SJCRH30 (cell line): ENCODE measurements at places on chromosomes 3 and 15. TPM values are rescaled to one million over a fixed set of nuclear protein-coding genes. Genes with fewer than 3 reads are reported as not detected.

The LIPC gene
- 0.35 and 1.2 TPM in 2 replicates for total RNA-seq

DNA sequence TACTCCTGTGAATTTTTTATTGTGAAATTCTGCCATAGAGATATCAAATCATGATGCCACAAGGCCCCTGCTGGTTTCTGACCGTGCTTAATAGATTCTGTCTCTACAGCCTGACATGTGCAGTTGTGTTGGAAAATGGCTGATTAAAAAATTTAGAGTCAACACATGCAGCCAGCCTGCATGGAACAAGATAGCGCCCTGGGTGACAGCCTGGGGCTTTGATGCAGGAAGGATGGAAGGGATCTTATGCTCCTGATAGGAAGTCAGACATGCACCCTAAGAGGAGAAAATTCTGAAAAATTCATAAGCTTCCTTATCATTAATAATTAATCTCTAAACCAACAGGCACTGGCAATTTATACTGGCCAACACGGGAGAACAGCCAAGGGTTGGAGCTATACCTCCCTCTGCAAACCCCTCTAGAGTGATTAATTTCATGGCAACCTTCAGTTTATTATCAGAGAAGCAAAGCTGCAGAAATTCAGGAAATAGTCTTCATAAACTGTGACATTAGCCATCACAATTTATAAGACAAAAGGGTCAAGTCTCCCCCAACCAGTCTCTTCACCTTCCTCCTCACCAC lies 198.4 kb downstream of the CADPS start:
- H3K4me1 ChIP-seq = no peaks in the 10 kb centered on the region
- H3K4me3 ChIP-seq = no peak overlapping the region
- no peaks in the 10 kb centered on the region for H3K36me3 ChIP-seq
- no peak overlapping the region for H3K27ac ChIP-seq

DNA sequence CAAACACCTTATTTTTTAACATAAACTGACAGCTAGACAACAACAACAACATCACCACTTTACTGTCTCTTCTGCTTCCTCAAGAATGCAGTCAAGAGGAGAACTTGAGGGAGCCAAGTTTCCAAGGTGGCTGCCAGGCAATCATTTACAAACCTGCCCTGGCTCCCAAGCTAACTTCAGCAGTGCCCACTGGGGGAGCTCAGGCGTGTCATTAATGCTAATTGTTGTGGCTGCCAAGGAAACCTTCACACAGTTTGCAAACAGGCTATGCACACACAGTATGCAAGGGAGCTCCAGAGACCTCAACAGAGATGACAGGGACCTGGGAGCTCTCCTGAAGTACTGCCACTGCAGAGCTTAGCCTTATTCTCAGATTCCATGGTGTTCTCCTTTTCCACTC lies 2.1 kb downstream of the DZIP1L start:
- no peak overlapping the region for H3K27ac ChIP-seq
- no peak for DNase-seq

DNA sequence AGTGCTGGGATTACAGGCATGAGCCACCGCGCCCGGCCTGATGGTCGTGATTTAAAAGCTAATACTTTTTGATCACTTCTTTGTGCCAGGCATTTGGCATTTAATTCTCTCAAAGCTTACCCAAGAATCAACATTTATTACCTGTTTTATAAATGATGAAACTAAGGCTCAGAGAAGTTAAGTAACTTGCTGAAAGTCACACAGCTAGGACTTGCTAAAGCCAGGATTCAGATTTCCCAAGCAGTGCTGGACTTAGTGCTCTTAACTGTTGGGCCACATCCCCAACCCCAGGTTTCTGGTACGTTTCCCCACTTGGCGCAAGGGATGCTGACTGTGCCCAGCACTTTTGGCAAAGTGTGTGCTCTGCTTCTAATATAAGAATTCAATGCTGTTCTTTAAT lies 10.5 kb downstream of the GRK7 start:
- H3K27ac ChIP-seq = no peak overlapping the region
- no peaks in the 10 kb centered on the region for H3K36me3 ChIP-seq
- H3K27me3 ChIP-seq = no peaks in the 10 kb centered on the region
- no peaks in the 10 kb centered on the region for H3K4me1 ChIP-seq

The PEX11A gene
- 1.4 and 2.0 TPM in 2 replicates for total RNA-seq

The FAM3D gene
- total RNA-seq = not detected in 2 replicates

GRCh38 chr3:107987036-107987939 lies 103.5 kb downstream of the CD47 start:
- DNase-seq = no peak
- no peaks in the 10 kb centered on the region for H3K27me3 ChIP-seq
- H3K4me1 ChIP-seq = no peaks in the 10 kb centered on the region
- H3K27ac ChIP-seq = no peak overlapping the region
- H3K4me3 ChIP-seq = no peak overlapping the region
- H3K36me3 ChIP-seq = no peaks in the 10 kb centered on the region

The HIGD2B gene
- not detected in 2 replicates for total RNA-seq

The CCR3 gene
- not detected in 2 replicates for total RNA-seq

DNA sequence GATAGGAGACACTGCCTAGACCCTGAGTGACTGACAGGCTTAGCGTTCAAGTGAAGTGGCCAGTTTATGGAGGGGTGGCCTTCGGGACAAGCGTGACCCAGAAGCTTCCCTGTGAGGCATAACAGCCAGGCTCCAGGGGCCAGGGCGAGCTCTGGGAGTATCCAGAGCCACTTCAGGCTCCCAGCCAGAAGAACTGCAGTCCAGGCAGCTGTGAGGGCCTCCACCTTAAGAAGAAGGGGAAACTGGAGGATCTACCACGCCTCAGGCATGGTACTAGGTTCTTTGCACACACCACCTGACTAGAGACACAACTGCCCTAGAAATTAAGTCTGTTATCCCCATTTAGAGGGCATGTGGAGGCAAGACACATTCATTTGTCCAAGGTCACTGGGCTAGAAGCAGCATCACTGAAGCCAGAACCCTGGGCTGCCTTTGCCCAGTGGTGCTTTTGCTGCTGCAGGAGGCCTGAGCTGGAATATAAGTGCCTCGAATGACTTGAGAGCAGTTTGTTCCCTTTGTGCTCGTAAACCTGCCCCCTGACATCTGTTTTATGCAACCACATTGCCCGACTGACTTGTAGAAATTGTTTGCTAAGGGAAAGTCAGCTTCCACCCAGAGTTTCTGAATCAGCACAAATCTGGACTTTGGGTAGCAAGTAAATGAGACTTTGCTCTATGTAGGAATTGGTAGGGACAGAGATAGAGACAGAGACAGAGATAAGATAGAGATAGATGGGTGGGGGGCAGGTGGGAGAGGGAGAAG lies 23.3 kb downstream of the RASGRF1 start:
- H3K4me3 ChIP-seq = no peak overlapping the region
- no peak for DNase-seq
- no peaks in the 10 kb centered on the region for H3K4me1 ChIP-seq
- no peaks in the 10 kb centered on the region for H3K27me3 ChIP-seq

DNA sequence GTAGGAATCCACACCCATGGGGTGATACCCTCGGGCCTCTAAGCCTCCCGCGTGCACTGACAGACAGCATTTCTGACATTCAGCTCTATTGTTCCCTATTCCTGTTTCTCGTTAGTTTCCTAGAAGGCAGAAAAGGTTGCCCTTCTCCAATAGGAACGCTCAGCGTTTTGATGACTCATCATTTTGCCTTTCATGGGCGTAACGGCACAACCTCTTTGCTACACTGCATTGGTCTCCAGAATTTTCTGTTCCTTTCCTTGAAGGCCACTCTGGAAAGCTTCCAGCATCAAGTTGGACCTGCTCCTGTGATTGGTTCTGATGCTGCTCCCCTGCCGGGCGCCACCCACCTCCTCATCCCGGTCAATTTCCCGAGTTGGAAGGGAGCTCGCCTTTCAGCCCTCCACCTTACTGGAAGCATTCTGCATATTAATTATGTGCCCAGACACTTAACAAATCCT lies 13.0 kb upstream of the TNK2 start:
- H3K4me3 ChIP-seq = no peak overlapping the region
- no peaks in the 10 kb centered on the region for H3K36me3 ChIP-seq
- no peak overlapping the region for H3K27ac ChIP-seq
- no peaks in the 10 kb centered on the region for H3K4me1 ChIP-seq

DNA sequence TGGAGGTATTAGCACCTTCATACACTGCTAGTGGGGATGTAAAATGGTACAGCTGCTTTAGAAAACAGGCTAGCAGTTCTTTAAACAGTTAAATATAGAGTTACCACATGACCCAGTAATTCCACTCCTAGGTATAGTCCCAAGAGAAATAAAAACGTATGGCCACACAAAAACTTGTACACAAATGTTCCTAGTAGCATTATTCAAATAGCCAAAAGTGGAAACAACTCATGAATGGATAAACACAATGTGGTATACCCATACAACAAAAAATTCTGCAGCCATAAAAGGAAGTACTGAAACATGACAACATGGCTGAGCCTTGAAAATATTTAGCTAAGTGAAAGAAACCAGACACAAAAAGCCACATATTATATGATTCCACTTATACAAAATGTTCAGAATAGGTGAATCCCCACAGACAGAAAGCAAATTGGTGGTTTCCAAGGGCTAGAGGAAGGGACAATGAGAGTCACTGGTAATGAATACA lies 40.8 kb upstream of the KLF13 start:
- no peak overlapping the region for H3K4me3 ChIP-seq
- peaks cover 6% of the 10 kb centered on the region for H3K4me1 ChIP-seq
- H3K36me3 ChIP-seq = no peaks in the 10 kb centered on the region
- H3K27me3 ChIP-seq = no peaks in the 10 kb centered on the region
- no peak for DNase-seq

DNA sequence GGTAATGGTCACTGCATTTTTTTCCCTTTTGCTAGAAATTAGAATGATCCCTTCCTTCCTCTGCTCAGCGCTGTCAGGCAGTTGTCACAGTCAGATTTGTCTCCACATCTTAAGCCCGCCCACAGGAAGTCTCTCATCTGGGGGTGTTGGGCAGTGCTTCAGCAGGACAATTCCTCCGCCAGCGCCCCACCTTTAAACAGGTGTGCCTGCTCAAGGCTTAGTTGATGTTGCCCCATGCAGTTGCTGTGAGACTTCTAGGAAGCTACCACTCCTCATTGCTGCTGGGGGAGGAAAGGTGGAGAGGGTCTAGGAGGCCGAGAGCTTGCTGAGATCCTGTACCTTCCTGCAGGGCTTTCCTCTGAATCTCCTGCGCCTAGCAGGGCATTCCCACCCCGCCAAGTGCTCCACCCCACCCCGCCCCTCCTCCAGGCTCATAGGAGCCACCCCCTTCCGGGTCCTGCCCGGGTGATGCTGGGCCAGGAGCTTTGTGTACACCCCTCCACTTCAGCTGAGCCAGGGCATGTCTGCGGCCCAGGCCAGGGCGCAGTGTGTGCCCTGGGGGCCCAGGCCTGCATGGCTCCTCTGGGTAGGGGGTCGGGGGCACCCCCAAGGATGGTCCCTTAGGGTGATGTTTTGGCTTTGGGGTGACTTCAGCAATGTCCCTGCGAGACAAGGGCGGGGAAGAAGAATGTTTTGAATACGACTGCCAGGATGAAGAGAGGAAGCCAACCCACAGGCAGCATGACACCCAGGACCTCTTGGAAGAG lies 68.7 kb downstream of the TRAK1 start:
- no peak overlapping the region for H3K4me3 ChIP-seq
- DNase-seq = no peak
- no peaks in the 10 kb centered on the region for H3K4me1 ChIP-seq

The IGF1R gene
- 22.4 and 24.1 TPM in 2 replicates for total RNA-seq
